Posterior vena cava (tissue), 2 donors: ENCODE measurements at places on chromosomes 1 and 21. TPM values are rescaled to one million over a fixed set of nuclear protein-coding genes. Genes with fewer than 3 reads are reported as not detected.
A peak's percentile ranks its signal among the peaks of the same experiment; 100 is the strongest.

Gene KIF14
- total RNA-seq, result 0.32 TPM

Gene CLCA2
- total RNA-seq, result 0.32 TPM

Gene LINGO4
- not detected for total RNA-seq

Gene LEPR
- total RNA-seq, result 27.1 TPM

Gene PDC
- not detected for total RNA-seq

DNA sequence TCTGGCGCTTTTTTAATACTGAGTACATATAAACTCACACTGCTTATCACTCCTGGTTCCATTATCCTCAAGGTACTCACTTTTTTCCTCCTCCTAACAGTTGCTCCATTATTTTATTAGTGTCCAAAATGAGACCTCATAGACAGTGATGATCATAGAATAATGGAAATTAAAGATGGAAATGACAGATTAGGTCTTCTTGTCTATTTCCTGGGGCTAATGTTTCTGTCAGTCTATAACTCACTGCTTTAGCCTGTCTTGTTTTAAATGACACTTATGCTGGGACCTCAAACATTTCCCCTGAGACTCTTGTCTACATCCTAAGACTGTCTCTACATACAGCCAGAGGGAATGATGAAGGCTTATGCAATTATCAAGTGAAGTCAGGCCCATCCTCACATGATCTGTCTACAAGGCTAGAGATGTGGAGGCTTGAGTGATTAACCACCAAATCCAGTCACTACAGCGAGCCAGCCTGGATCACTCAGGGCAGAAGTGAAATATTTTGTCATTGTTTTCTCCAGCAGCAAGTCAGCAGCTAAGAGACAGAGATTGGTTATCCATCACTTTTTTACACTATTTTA lies 152.1 kb downstream of the ASTN1 start:
- DNase-seq, result no peak

DNA sequence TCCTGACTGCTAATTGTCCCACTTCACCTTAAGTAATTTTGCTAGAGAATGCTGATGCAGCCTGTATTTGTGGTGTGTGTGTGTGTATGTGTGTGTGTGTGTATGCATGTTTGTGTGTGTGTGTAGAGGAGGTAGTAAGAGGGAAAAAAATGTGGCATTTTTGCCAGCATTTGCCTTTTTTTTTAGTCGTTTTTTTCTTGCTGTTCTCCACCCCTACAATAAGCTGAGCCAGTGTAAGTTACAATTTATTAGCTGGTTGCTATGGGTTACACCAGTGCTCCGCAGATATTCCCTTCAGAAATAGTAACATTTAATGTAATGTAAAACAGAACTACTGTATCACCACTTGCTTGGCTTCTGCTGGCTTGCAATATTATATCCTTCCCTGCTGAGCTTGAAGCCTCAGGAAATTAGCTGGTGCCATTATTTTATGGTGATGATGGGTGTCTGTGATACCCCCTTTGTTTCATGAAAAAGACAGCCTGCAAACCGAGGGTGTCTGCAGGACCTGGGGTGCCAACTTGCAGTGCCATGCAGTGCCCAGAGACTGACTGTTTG lies 23.4 kb upstream of the IGSF3 start:
- DNase-seq, result no peak

DNA sequence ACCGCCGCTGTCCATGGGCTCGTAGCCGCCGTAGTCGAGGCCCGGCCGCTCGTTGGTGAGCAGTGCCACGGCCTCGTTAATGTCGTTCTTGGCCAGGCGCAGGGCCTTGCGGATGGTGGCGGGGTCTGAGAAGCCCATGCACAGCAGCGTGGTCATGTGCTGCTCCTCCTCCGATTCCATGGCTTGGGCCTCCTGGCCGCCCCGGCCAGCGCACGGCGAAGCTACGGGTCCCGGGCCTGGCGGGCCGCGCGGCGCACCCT lies 300 bp downstream of the USP24 start:
- DNase-seq, result peak; percentile 80

DNA sequence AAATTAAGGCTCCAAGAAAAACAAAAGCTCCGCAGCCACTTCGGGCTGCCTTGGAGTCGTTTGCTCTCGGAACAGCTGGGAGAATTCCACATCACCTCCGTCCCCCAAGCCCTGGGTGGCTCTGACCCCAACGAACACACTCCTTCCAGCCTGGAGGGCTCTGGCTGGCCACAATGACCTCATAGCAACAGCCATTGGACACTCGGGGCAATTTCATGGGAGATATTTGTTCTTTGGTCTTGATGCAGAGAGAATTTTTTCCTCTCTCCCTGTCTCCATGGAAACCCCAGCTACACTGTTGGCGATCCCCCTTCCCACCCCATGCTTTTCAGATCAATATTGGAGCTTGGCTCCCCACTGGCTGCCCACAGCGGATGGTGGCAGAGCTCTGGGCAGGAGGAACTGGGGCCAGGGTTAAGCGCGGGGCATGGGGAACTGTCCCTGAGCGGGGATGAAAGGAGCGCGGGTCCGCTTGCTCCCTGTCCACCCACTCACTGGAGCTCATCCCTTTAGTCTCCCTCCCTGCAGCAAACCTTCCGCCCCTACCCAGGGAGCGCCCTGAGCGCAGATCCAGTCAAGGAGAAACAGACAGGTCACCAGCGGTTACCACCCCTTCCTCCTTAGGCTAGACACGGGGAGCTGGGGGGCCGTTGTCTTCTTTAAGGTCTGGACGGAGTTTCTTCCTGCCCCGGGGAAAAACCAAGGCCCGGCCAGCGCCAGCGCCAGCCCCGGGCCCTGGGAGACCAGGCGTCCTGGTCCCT lies 1.2 kb downstream of the WNT4 start:
- no peak for DNase-seq

- no peak for DNase-seq
Observed at GRCh38 chr1:213953806-213954205, 34.0 kb upstream of the PROX1 start.

- DNase-seq, result no peak
Observed at GRCh38 chr21:14736672-14737071, 190.6 kb upstream of the SAMSN1 start.

DNA sequence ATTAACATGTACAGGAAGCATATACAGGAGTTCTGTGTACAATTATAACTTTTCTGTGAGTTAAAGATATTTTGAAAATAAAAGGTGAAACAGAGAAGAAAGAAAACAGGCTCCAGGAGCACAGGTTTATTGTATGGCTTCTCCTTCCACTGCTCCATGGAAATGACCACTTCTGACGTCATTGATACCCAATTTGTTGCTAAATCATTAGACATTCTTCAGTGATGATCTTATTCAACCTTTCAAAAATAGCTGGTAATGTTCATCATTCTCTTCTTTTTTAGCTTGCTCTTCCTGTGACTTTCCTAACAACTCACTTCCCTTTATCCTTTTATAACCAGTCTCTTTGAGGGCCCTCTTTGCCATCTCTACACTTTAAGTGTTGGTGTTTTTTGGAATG lies 77.8 kb downstream of the KCNK2 start:
- DNase-seq, result no peak

GRCh38 chr21:45470087-45470515 lies 65.1 kb downstream of the COL18A1 start:
- no peak for DNase-seq
